ENCODE measurements at places on chromosomes 3 and 15. TPM values are rescaled to one million over a fixed set of nuclear protein-coding genes. Genes with fewer than 3 reads are reported as not detected.

The HRG gene
- not detected for total RNA-seq

The BCHE gene
- 46.6 TPM for total RNA-seq

- no peaks in the 10 kb centered on the region for H3K27me3 ChIP-seq
- H3K4me1 ChIP-seq: no peaks in the 10 kb centered on the region
- H3K36me3 ChIP-seq: no peaks in the 10 kb centered on the region
- H3K4me3 ChIP-seq: no peak overlapping the region
Measured at GRCh38 chr3:63508771-63509170, 143.7 kb upstream of the SNTN start.

DNA sequence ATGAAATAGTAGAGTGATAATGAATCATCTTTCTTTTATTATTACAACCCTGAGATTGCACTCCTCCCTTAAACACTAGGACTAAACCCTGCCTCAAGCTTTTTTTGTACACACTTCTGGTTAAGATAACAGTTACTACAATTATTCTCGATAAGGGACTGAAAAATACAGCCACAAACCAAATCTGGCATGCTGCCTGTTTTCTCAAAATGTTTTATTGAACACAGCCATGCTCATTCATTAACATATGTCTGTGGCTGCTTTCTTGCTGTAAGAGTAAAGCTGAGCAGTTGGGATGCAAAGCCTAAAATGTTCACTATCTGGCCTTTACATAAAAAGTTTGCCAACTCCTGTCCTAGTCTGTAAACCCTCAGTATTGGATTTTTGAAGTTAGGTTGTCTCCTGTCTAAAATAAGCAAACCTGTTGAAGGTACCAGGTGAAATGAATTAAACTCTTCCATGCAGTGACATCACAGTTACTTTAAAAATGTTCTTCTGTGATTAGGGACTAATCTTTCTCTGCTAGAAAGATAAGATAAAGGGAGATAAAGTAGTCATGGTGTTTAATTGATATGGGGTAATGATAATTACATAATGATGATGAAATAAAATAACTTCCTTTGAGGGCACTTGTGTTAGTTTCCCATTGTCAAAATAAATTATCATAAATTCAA is 218.2 kb downstream of the STXBP5L start:
- H3K4me1 ChIP-seq: no peaks in the 10 kb centered on the region
- H3K36me3 ChIP-seq: no peaks in the 10 kb centered on the region
- H3K27me3 ChIP-seq: no peaks in the 10 kb centered on the region
- no peak overlapping the region for H3K4me3 ChIP-seq
- DNase-seq: no peak

GRCh38 chr15:41241221-41241964 is 10.3 kb downstream of the CHP1 start:
- H3K27me3 ChIP-seq: no peaks in the 10 kb centered on the region
- no peak overlapping the region for H3K4me3 ChIP-seq
- DNase-seq: no peak
- peaks cover 28% of the 10 kb centered on the region for H3K36me3 ChIP-seq

GRCh38 chr3:23968463-23969184 is 23.5 kb downstream of the NR1D2 start:
- no peak overlapping the region for H3K27ac ChIP-seq
- H3K27me3 ChIP-seq: no peaks in the 10 kb centered on the region
- H3K4me3 ChIP-seq: no peak overlapping the region
- H3K4me1 ChIP-seq: peaks cover 48% of the 10 kb centered on the region
- DNase-seq: no peak

DNA sequence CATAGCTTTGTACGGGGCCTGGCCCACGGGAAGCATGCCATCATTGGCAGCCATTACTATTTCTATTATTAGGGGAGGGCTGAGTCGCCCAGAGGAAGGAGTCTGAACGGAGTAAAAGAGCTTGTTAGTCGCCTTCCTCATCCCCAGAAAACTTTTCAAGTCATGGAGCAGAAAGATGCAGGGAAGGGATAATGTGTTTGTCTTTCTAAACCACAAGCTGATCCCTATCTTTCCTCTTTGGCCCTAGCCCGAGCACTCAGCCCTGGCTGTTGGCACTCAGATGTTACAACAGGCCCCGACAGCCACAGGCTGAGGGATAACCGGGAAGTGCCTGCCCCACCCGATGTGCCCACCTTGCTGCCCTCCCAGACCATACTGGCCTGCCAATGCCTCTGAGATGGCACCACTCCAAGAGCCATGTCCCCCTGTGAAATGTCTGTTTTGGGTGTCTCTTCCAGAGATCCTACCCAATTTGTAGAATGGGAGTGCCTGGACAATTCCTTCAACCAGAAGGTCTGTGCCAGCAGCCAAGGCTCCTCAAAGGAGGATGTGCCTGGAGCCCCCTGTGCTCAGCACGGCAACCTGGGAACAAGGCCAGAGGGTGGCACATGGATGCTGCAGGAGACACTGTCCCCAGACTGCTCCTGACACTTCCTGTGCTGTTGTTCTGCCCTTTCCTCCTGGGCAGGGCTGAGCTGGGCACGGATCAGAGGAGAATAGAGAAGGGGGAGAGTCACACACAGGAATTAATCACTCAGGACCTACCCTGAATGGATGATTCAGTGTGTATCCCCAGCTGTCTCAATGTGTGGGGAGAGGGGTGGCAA is 10.8 kb downstream of the PAK6 start:
- H3K36me3 ChIP-seq: no peaks in the 10 kb centered on the region
- peaks cover 20% of the 10 kb centered on the region for H3K27me3 ChIP-seq
- DNase-seq: no peak
- peaks cover 20% of the 10 kb centered on the region for H3K4me1 ChIP-seq
- H3K27ac ChIP-seq: no peak overlapping the region
- H3K4me3 ChIP-seq: no peak overlapping the region

Measured in esophagus muscularis mucosa (tissue), 4 donors.